ENCODE measurements at places on chromosomes 6 and 20.

DNA sequence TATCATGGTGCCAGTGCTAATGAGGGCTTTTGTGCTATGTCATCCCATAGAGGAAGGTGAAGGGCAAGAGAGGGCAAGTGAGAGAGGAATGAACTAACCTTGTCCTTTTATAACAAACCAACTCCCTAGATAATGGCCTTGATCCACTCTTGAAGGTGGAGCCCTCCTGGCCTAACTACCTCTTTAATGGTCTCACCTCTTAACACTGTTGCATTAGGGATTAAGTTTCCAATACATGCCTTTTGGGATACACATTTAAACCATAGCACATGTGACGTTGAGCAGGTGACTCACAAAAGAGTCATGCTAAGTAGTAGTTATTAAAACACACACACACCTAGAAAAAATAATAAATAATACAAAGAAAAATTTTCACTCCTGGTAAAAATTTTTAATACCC lies 36.9 kb downstream of the CCN2 start:
- DNase-seq: no peak

- DNase-seq: no peak
Measured at GRCh38 chr6:157769776-157770426, 53.1 kb upstream of the SNX9 start.

GRCh38 chr6:169921853-169922824 lies 170.7 kb downstream of the ERMARD start:
- no peak for DNase-seq

DNA sequence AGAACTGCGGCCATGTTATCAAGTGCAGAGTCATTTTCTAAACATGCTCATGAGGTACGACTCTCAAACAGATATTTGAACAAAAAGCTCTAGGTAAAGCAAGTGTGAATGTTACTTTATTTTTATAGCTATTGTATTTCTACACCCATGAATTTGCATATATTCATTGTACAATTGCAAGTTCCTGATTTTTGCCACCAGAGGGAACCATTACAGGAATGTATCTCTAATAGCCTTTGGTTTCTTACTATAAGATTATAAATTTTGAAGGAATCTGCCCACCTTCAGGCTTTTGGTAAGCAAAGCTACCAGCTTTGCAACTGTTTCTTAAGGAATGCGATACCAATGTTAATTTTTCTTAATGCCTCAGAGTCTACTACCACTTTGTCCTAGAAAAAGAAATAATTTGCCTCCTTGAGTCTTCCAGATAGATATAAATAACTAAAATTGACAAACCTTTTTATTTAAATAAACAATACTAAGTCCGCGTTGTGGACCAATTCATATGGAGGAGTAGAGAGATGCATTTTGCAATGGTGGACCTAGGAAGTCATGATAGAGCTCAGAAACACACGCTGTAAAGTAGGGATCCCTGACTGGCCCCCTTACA lies 125.4 kb upstream of the SAMD5 start:
- DNase-seq: peak; percentile 61

Data from AG08395 (cell line).